ENCODE measurements at places on chromosomes 12 and 14.

GRCh38 chr12:117034701-117035151 lies 64.5 kb downstream of the TESC start:
- no peak for DNase-seq

- no peak for DNase-seq
These were observed 36.7 kb upstream of the LGALS3 start for GRCh38 chr14:55092341-55092740.

DNA sequence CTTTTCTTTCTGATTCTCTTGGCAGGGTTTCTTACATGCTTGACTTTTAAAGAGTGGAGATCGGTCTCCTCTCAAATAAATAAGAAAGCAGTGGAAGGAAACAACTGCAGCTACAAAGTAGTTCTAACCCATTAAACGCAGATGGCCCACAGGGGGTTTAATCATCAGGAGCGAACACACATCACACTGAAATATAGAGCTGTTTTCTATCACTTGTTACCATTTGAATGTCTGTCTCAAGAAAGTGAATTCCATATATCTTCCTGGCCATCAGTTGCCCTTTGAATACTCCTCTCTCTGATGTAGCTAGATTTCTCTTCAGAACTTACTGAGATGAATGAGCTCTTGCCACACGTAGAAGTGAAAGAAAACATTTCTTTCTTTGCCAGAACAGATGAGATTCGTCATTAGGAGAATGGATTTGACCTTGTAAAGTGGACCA lies 29.1 kb downstream of the ALX1 start:
- no peak for DNase-seq

GRCh38 chr12:6272300-6273204 lies 37.9 kb upstream of the PLEKHG6 start:
- DNase-seq: no peak

DNA sequence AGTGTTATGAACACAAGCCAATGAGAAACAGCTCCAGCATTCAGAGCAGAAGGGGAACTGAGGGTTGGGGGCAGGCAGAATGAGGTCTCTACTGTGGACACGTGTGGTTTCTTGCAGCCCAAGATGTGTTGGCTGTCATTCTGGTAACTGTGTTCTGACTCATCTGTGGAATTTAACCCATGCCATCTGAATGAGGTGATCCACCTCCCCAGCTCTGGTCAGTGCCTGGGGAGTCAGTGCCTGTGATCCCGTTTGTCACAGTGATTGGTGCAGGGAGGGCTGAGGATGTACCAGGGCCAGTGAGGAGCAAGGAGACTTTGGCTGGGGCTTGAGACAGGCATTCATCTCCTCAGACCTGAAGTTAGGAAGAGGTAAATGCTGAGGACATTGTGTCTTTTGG lies 216.8 kb downstream of the MSRB3 start:
- DNase-seq: no peak

Measured in activated CD8-positive, alpha-beta memory T cell treated with anti-CD3 and anti-CD28 coated beads for 4 hours (primary cell).